ENCODE measurements at places on chromosomes 3 and 15.

DNA sequence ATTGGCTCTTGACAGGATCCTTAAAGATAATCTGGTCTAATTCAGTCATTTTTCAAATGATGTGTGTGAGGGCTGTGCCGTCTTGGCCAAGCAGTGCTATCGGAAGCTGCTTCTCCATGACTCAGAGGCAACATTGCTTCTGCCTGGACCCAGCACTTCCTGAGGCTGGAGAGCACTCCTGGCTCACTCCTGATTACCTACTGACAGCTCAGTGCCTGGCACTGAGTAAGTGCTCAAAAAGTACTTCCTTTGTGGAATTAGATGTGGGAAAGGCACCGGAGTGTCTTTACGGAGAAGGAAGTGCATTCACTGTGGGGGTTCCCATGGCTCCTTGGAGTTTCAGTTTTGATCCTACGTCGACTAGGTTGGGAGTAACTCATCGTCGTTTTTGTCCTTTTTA is 86.9 kb upstream of the UBE3A start:
- DNase-seq = no peak

DNA sequence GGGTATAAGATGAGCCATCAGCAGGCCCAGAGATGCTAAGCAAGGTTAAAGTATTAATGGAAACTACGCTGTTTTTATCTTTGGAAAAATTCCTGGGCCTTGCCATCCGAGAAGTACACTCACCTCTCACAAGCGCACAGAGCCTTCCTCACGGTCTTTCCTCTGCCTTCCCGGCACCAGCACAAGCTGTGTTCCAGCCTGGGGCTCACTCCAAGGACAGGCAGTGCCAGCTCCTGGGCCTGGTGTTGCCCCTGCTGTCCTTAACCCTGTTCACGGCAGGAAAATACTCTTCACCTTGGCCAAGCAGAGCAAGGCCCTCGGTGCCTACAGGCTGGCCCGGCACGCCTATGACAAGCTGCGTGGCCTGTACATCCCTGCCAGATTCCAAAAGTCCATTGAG is 14.3 kb upstream of the RHO start:
- DNase-seq = no peak

- DNase-seq = no peak
These were observed 51.1 kb upstream of the MAP4 start for GRCh38 chr3:48067271-48067670.

DNA sequence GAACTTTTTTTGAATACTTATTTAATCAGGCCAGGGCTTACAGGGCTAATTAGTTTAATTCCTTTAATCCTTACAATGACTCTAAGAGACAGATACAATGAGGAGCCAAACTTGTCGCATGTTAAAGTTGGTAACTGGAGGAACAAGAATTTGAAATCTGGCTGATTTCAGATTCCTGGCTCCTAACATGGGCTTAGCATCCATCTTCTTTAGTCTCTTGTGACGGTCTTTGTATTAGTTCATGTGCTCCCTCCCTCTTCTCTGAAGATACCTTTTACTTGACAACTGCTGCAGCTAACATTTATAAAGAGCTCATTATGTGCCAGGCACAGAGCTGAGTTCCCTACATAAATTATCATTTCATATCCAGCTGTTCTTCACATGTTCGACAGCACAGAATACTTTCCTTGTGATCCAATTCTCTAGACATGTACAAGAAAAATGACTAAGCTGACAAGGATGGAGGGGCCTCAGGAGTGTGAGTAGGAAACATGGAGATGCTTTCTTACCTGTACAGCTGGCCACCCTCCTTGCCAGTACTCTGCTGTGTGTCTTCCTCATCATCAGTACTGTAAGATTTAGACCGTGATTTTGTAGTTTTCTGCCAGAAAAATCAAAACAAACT is 206.8 kb upstream of the STRIT1 start:
- peak; percentile 22 for DNase-seq

- no peak for DNase-seq
These were observed 966.0 kb upstream of the SEMA6D start for GRCh38 chr15:46751303-46751702.

GRCh38 chr15:100318880-100319279 is 22.9 kb downstream of the ADAMTS17 start:
- no peak for DNase-seq

DNA sequence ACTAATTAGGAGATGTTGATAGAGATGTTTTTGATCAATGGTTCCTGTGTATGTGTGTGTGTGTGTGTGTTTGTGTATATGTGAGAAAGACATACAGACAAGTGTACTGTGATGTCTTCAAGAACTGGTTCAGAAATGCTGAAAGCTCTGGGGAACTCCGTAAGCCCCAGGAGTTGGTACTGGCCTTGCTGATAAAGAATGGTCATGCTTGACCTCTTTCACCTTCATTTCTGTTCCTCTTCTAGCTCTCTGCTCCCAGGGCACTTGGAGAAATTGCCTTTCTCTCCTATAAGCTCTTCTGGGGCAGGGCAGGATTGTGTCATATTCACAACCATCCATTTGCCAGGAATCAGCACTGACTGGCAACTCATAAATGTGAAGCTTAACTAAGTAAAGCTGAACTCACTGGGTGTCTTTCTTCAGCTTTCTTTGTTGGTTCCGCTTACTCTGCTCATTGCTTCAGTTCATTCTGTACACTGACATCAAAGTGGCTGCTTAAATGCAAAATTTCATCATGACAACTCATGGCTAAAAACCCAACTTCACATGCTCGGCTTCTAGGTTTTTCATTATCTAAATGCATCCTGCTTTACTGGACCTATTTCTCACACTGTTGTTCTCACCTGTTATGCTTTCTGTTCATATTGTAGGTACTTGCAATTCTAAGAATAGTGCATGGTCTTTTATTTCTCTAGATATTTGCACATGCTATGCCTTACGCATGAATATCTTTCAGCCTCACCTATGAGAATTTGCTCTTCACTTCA is 162.1 kb upstream of the LYSMD4 start:
- no peak for DNase-seq

GRCh38 chr3:130968221-130968620 is 58.4 kb downstream of the ASTE1 start:
- peak; percentile 5 for DNase-seq

- peak; percentile 15 for DNase-seq
These were observed 70.4 kb downstream of the HES1 start for GRCh38 chr3:194206320-194206719.

DNA sequence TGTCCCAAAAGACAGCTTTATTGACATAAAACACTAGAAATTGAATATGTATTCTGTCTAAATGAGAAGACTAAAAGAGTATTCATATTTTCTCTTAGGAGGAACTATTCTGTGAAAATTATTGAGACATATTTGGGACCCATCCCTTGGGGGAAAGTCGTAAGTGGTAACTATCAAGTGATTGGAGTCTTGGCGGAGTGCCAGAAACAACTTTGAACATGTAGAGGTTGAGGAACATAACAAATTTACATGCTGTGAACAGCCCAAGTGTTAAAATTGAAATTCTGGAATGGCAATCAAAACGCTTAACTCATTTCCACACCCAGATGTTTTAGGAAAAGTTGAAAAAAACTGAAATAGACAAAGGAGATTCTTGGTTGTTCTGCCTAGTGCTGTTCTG is 1034.6 kb downstream of the NSUN3 start:
- DNase-seq = no peak

DNA sequence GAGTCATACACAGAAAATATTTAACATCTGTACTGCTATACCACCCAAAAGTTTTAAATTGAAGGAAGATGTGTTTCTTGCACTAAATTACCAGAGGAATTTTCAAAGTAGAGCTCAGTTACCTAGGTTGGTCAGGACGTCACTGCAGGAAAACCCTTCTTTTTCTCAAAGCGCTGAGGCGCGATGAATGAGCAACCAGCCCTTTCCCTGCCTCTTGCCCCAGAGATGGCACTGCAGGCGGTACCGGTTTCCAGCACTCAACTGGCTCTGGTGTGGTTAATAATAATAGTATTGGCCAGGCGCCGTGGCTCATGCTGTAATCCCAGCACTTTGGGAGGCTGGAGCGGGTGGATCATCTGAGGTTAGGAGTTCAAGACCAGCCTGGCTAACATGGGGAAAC is 49.3 kb downstream of the HES1 start:
- DNase-seq = no peak

- DNase-seq = no peak
These were observed 17.2 kb downstream of the ALPK3 start for GRCh38 chr15:84834229-84834955.

GRCh38 chr15:68177742-68178141 is 27.4 kb downstream of the CALML4 start:
- DNase-seq = peak; percentile 78

- no peak for DNase-seq
These were observed 874 bp upstream of the ERC2 start for GRCh38 chr3:56469141-56469540.

GRCh38 chr3:61733876-61734275 is 172.5 kb downstream of the PTPRG start:
- peak; percentile 18 for DNase-seq

DNA sequence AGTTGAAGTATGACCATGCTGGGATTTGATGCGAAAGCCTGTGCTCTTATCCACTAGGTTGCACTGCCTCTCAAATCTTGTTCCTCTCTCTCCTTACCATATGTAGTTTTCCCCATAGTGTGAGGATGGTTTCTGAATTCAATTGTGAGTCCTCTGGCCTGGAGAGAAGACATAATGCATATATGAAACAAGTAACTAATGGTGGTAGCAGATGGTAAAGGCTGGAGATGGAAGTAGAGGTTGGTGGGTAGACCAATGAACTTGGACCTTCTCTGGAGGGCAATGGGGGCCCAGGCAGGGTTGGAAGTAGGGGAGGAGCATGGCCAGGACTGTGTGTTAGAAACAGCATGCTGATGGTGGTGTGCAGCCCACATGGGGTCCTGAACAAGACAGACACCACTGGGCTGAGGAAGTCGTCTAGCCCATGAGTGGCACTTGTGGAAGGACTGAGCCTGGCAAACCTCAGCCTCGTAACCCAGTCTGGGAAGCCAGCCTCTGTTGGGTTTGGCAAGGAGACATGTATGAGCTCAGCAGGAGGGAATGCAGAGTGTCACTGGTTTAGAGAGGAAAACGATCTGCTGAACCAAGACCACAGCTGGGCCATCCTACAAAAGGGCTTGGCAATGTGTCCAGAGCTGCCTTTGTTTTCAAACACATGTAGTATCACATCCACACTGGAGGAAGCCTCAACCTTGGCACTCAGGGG is 18.5 kb upstream of the LMCD1 start:
- DNase-seq = peak; percentile 99

DNA sequence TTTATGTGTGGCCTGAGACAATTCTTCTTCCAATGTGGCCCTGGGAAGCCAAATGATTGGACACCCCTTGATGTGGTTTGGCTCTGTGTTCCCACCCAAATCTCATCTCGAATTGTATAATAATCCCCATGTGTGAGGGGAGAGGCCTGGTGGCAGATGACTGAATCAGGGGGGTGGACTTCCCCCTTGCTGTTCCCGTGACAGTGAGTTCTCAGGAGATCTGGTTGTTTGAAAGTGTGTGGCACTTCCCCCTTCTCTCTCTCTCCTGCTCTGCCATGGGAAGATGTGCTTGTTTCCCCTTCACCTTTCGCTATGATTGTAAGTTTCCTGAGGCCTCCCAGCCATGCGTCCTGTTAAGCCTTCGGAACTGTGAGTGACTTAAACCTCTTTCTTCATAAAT is 60.1 kb upstream of the PARL start:
- no peak for DNase-seq

Data from AG10803 (cell line).